ENCODE measurements at places on chromosomes 6 and 20.

DNA sequence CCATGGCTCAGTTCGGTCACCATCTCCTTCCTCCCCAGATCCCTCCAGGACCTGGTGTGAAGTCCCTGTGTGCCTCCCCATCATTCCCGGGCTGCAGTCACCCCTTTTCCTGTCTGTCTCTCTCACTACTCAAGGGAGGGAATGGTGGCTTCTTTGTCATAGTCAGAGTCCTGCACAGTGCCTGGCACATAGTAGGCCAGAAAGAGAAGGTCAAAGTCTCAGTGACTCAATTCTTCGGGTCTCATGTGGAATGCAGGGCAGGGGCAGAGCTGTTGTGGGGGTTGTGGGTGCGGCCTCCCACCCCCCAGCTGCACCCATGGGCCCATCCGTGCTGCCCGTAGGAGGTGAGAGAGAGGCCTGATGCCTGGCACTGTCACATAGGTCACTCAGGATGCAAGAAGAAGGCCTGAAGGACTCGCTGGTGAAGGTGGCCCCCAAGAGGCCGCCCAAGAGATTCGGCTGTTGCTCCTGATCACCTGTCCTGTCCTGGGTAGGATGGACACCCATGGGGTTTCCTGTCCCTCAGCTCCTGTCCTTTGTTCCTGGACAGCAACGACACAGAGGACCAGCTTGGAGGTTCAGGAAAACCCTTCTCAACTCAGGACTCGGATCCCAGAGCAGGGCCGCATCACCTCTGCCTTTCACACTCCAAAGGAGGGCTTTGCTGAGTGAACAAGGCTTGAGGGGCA is 34.1 kb downstream of the RAB44 start:
- DNase-seq: no peak

DNA sequence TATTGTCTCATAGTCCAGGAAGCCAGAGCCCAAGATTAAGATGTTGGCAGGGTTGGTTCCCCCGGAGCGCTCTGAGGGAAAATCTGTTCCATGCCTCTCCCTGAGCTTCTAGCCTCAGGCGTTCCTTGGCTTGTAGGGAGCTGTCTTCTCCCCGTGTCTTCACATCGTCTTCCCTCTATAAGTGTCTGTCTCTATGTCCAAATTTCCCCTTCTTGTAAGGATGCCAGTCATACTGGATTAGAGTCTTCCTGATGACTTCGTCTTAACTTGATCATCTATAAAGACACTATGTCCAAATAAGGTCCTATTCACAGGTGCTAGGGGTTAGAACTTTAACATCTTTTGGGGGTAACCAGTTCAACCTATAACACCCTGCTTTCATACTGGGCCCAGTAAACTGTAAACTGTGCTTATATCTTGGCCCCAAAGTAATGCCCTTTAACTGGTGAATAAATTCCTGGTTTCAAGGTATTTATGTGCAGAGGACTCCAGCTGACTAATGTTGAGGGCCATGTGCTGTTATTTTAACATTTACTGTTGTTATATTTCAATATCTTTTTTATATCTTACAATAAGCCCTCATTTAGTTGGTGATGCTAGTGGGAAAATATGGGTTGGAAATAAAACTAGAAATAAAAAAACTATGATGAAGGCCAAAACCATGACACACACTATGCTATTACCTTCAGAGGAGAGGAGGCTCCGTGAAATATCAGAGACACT is 101.7 kb upstream of the IYD start:
- peak; percentile 29 for DNase-seq

DNA sequence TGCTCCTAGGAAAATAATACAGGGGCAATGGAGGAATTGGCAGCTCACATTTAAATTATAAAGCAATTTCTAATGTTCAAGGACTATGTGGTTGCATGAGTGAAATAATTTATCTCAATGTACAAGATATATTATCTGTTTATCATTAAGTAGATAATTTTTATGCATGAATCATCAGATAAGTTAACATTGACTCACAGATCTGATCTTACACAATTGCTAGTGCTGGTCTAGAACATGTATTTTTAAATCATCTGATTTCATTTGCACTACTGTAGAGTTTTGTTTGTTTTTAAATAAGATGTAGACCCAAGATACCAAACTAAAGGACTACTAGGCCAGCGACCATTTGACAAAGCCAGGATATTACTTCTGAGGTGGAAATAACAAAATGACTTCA is 199.2 kb downstream of the BMP2 start:
- no peak for DNase-seq

GRCh38 chr20:51600016-51600420 is 57.5 kb upstream of the NFATC2 start:
- DNase-seq: no peak

GRCh38 chr20:1918491-1919165 is 23.4 kb downstream of the SIRPA start:
- DNase-seq: peak; percentile 45

DNA sequence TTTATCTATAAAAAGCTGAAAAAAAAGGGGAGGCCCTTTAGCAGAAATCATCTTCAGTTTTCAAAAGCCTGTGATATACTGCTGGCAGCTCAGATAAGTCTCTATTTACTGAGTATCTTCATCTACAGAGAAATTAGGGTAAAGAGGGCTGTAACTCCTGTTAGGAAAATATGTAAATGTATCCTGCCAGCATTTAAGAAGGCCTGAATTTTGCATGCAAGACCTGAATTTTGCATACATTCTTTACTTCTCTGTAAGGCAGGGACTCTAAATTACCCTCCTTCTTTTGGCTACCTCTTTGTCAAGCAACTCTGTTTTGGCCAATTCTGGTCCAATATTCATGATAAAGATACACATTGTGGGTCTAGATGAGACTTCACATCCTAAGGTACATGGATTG is 150.6 kb upstream of the SPACA1 start:
- no peak for DNase-seq

DNA sequence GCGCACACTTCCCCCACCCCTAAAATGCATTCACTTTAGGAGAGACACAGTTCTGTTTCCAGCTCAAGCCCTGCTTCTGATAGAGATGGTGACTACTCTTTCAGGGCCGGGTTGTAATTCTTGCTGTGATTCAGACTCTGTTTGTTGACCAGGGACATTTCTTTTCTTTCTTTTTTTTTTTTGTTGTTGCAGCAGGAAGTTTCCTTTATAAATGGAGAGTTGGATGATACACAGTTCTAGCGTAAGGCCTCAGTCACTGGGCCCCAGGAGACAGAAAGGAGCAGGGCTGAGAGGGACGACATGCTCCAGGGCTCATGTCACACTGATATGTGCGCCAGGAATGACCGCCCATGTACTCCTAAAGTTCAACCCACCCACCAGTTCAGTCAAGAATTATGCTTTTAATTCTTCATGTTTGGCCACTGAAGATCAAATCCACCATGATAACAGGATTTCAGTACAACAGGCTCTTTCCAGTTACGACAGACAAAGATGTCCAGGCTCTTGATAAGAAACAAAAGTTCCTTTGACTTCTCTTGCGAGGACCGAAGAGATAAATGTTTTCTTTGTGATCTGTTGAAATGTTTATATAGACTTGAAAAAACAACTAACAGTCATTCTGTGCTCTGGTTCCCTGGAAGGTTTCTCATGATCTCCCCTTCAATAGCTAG is 142.5 kb downstream of the CD164 start:
- DNase-seq: no peak

- DNase-seq: no peak
Measured at GRCh38 chr20:63359937-63360849, 956 bp downstream of the CHRNA4 start.

- DNase-seq: no peak
Measured at GRCh38 chr6:163054641-163055040, 326.9 kb downstream of the PACRG start.

- no peak for DNase-seq
Measured at GRCh38 chr6:14660806-14661579, 543.4 kb downstream of the CD83 start.

DNA sequence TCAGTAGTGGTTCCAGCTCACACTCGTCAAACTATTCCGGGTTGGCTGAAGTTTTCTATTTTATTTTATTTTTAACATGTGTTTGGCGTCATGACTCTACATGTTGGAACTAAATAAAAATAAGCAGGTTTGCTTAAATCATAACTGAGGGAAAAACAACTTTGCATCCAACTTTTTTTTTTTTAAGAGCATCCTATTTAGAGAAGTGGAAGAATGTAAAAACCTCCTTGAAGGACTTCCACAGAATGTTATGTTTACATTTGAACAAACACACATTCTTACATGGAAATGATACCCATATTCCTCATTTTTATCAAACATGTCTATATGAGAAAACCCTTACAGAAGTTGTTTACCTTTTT is 659 bp downstream of the PRDM1 start:
- DNase-seq: no peak

GRCh38 chr6:170039156-170040114 is 251.4 kb downstream of the DLL1 start:
- DNase-seq: no peak

- peak; percentile 49 for DNase-seq
Measured at GRCh38 chr6:166620478-166621113, 6.5 kb downstream of the RPS6KA2 start.

DNA sequence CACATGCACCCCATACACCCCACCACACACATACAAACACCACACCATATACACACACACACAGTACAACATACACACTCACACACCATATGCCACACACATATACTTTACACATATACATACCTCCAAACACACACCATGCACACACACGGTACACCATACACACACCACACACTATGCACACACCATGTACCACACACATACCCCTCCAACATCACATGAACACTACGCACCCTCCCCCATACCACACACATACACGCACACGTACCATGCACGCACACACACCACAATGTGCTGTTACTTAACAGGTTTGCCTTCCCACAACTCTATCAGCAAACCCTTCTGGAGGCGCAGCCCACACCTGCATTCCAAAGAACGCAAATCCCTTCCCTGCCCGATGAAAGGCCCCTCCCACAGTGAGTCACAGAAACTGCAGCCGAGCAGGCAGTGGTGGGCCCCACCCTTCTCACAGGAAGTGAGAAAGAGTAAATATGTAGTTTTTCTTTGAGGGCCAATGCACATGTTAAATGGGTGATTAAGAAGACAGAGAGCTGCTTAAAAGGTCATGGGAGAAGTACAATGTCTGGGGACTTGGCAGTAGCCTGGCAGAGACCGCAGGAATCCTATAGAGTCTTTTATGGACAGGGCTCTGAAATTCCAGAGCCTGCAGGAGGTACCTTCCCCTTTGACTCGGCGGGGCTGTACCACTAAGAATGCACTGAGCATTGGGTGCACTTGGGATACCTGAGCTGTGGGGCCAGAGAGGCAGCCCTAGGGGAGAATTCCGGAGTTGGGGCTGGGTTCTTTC is 34.1 kb upstream of the EZR start:
- peak; percentile 89 for DNase-seq

DNA sequence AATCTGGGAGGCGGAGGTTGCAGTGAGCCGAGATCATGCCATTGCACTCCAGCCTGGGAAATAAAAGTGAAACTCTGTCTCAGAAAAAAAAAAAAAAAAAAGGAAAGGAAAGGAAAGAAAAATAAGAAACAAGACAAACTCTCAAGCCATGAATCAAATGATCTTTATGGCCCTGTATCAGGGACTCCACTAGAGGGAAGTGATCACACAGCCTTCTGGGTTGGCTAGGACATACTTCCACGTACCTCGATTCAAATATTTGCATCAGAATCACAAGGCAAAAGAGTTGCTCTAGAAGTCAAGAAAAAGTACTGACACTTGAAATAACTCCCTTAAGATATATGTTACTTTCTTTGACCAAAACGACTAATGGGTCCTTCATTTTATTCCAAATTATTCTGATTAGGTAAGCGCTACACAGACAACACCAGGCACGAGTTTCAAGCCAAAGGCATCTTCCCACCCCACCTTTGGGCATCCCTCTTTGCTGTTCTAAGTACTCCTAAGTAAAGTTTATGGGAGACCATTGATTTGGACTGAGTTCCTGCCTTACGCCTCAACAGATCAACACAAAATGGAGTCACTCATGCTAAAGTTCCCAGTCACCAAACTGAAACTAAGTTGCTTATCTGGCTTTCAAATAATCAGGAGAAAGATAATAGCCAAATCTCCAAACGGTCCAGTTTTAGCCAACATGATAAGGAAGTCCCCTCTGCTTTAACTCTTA is 77.5 kb upstream of the NT5E start:
- no peak for DNase-seq

DNA sequence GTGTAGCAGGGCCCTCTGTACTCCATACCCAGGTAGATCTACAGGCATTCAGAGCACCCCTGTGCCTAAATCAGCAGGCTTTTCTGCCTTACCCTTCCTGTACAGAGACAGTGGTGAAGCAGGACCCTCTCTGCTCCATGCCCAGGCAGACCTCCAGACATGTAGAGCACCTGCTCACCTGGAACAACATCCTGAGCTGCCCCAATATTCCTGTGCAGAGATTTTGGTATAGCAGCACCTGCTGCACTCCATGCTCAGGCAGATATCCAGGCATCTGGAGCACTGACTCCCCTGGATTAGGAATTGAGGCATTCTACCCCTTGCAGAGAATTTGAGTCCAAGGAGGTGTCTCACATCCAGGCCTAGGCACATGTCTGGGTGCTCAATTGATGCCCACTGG is 12.6 kb upstream of the CST1 start:
- no peak for DNase-seq

- DNase-seq: peak; percentile 92
Measured at GRCh38 chr6:12572896-12573827, 143.4 kb upstream of the PHACTR1 start.

GRCh38 chr20:1121429-1121828 is 3.0 kb downstream of the PSMF1 start:
- no peak for DNase-seq

- no peak for DNase-seq
Measured at GRCh38 chr6:130296854-130297253, 69.0 kb upstream of the TMEM200A start.

Data from AG10803 (cell line).